Ecto neural progenitor cell (in vitro differentiated cells): ENCODE measurements at places on chromosomes 2 and 18.

GRCh38 chr2:37425408-37425807 is 81.0 kb downstream of the QPCT start:
- DNase-seq, result no peak

DNA sequence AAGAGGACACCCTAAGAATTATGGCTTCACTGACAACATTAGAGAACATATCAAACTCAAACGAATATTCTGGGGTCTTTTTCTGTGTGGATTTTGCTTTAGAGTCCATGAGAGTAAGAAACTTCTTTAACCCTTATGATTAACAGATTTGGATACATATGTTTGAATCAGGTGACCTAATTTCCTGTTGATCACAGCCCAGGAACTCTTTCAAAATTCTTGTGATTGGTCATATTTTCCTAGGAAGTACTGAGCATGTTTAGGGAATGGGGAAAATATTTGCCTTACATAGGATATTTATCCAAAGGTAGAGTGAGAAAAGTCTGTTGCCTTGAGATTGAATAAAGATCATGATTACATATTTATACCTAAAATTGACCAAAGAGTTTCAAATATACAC is 160.0 kb downstream of the KCNH7 start:
- DNase-seq, result no peak

DNA sequence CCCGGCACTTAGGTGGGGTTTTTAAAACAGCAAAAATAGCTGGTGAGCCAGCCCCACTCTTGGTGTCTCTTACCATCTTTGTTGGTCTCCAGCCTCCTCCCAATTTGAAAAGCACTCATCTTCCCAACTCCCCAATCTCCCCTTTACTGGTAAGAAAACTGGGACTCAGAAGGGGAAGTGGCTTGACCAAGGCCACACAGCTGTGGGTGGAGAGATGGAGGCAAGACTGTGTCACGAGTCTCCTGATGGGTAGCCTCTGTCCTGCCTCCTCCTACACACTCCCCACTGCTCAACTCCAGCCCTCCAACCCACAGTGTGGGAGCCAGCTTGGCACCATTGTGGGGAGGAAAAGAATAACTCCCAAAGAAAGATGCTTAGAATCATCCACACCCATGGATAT is 140.4 kb downstream of the SMAD2 start:
- no peak for DNase-seq

DNA sequence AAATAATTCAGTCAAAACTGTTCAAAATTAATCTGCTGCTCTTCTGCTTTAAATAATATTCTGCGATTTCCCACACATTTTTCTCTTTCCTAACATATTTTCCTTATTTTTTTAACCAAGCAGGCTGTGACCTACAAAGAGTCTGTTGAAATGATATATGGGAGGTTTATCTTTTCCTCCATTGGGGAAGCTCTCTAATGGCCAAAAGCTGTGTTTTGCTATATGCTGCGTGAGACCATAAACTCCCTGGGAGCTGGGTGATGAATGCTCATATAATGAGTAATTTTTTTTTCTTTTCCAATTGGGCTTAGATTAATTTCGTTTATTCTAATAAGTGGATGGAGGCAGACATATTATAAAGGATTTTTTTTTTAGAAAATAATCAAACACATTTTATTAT is 72.2 kb upstream of the MAP2 start:
- DNase-seq, result no peak

DNA sequence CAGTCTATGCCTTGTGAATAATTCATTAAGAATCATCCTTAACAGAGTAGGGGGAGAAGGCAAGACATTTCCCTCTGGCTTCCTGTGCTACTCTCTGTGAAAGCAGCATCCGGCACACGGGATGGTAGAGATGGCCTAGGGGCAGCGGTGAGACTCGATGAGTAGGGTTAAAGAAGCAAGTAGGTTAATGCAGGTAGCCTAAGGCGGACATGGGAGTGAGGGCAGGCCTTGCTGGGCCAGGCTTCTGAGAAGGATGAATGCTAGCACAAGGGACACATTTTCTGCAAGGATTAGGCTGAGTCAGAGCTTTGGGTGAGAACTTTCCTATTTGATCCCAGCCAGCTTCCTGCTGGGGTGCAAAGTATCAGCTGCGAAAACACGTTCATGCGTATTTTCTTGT is 80.8 kb downstream of the NXPH2 start:
- DNase-seq, result peak; percentile 49

DNA sequence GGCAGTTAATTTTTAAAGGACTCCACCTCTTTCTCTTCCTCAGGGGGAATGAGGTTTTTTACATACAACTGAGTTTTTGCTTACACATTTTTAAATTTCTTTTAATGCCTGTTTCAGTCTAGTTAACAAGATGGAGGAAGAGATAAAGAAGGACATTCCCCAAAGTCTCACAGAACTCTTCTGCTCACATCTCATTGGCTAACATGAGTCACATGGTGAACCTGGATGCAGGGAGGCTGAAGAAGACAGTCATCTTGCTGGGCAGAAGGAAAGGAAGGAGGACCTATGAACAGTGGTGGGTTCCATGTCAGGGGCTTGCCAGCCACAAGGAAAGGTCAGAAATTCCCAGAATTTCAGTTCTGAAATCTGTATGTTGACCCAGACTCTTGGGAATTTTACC is 10.4 kb upstream of the ST8SIA5 start:
- no peak for DNase-seq

GRCh38 chr2:170670651-170671050 is 44.5 kb upstream of the SP5 start:
- no peak for DNase-seq

GRCh38 chr2:79640001-79640400 is 127.2 kb downstream of the CTNNA2 start:
- no peak for DNase-seq

DNA sequence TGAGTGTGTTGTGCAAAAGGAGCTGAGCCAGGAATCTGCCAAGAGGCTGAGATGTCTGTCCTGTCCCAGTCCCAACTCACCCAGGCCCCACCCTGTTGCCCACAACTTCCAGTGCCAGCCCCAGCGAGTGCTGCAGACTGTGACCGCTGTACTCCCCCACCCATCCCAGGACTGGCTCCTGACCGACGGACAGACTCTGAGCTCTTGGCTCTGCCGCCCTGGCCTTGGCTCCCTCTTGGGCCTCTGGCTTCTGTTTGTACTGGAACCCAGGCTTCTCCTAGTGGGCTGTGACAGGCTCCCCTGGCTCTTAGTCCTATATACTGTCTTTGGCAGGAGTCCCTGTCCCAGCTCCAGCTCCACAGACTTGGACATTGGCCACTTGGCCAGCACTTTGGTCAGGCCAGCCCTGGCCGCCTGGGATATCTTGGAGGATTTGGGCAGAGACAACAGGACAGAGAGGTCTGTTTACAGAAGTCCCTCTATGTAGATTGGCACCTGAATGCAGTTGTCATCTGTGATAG is 41.1 kb downstream of the ACOXL start:
- no peak for DNase-seq

DNA sequence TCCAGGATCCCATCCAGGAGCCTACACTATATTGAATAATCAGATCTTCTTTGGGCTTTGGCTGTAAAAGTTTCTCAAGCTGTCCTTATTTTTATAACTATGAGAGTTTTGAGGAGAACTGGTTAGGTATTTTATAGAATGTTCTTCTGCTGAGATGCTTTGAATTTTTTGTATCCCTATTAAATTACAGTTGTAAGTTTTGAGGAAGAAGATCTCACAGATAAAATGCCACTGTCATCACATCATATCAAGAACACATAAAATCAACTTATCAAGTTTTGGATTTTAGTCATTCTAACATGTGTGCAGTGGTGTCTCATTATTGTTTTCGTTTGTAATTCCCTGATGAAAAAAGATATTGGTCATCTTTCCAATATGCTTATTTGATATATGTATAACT is 260.2 kb upstream of the COL3A1 start:
- DNase-seq, result no peak

- DNase-seq, result no peak
Measured at GRCh38 chr2:222054813-222055212, 244.0 kb downstream of the PAX3 start.

DNA sequence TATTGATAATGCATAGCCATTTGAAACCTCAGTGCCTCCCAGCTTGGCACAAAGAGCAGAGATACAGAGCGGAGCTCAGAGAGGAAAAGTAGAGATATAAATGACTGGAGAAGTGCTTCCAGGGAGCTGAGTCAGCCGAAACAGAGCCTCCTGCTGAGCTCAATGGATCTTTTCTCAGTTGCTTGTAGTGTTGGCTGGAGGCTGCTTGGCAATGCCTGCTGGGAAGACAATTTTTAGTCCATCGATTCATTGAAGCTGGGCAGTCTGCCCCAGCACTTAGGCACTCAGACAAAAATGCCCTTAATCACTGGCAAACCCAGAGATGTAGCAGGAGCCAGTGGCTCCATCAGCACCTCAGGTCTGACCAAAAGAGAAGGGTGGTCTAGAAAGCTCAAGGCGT is 81.3 kb upstream of the SETBP1 start:
- no peak for DNase-seq

GRCh38 chr2:124911560-124911959 is 886.5 kb downstream of the CNTNAP5 start:
- DNase-seq, result no peak

DNA sequence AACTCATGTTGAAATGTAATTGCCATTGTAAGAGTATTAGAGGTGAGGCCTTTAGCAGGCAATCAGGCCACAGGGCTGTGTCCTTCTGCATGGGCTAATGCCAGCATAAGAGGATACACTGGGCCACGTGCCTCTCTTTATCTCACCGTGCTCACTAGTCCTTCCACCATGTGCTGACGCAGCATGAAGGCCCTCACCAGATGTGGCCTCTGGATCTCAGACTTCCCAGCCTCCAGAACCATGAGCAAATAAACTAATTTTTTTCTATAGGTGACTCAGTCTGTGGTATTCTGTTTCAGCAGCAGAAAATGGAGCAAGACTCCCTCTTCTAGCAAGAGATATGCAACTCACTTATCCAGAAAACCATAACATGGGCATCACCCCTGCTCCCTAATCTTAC is 149.7 kb upstream of the ZNF236 start:
- DNase-seq, result no peak

DNA sequence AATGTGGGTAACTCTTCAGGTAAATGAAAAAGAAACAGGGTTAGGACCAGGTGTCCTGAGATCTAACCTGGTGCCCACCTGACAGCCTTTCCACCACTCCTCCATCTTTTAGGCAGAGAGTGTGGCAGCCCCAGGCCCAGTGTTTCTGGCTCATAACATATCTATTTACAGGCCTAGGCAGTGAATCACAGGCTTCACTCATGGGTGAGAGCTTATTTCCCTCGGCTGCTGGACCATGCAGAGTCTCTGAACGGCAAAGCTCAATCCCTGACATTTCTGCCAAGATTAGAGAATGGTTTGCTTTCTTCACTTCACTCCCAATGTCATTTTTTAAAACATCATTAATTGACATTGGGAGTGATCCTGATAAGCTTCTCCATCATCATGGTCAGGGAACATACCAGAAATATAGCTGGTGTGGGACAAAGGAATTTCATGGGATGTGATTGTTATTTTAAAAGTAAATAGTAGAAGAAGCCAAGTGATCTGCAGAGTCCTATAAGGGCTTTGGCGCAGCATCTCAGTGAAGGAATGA is 323.9 kb downstream of the SETBP1 start:
- DNase-seq, result no peak

- peak; percentile 37 for DNase-seq
Measured at GRCh38 chr2:237199577-237199976, 113.9 kb downstream of the COPS8 start.

- no peak for DNase-seq
Measured at GRCh38 chr18:73163236-73163635, 295.4 kb upstream of the NETO1 start.

GRCh38 chr2:204897561-204897960 is 352.3 kb downstream of the PARD3B start:
- no peak for DNase-seq

DNA sequence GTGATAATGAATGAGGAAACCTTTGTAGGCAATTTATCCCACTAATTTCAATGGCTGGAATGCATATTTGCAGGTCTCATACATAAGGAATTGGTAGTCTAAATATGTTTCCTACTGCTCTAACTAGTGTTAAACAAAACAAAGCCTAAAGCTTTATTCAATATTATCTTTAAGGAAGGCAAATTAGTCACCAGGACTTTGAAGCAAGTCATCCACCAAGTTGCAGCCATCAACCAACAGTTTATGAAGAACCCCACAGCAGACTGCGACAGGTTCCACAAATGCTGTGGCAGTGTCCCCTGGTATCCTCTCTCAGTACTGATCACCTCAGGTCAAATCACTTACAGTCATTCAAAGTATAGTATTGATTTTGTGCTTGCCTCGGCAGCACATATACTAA is 181.5 kb upstream of the ZFP36L2 start:
- no peak for DNase-seq

GRCh38 chr2:40488927-40489677 is 37.2 kb upstream of the SLC8A1 start:
- no peak for DNase-seq

DNA sequence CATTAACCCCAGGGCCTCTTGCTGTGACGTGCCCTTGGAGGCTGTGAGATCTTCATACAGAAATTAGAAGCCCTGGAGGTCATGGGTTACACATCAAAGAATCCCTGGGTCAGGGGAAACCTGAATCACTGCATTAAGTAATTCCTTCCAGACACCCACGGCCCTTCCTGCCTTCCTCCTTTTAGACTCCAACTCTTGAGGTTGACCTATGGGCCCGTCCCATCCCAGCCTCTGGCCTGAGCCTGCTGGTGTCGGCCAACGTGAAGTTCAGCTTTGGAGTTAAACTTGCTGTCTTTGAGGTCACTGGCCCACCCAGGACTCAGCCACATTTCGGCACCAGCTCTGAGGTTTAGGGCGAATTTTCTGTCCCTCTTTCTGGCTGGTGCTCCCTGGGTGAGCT is 198.3 kb downstream of the ACKR3 start:
- DNase-seq, result no peak

DNA sequence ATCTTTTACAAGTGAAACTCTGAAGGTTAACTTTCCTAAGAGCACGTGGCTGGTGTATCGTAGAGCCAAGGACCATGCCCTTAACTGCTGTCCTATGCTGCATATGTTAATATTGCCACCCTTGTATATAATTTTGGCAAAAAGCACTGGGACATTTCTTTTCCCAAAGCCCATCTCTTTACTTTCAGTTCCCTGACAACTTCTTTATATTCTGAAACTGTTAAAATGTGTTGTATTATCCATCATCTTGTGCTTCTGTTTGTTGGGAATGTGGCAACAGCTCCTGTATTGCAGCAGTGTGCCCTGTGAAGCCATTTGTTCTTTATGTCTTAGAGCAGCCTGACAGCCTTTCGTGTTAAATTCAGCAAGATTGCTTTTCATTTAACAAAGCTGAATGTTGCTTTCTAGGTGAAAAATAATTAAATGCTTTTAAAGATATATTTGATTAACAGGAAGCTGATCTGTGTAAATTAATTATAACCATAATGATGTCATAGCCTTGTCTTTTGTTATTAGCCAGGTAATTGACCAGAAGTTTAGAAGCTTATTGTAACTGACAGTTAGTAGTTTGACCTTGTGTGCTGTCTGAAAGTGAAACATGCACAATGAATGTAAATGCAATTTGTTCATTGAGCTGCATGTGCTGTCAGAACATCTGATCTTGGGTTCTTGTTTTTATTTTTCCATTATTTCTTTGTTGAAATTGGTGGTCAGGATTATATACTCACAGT is 9.7 kb downstream of the RHBDD1 start:
- DNase-seq, result no peak
